Astrocyte of the cerebellum (primary cell): ENCODE measurements at places on chromosomes 1 and 21.
A peak's percentile ranks its signal among the peaks of the same experiment; 100 is the strongest.

DNA sequence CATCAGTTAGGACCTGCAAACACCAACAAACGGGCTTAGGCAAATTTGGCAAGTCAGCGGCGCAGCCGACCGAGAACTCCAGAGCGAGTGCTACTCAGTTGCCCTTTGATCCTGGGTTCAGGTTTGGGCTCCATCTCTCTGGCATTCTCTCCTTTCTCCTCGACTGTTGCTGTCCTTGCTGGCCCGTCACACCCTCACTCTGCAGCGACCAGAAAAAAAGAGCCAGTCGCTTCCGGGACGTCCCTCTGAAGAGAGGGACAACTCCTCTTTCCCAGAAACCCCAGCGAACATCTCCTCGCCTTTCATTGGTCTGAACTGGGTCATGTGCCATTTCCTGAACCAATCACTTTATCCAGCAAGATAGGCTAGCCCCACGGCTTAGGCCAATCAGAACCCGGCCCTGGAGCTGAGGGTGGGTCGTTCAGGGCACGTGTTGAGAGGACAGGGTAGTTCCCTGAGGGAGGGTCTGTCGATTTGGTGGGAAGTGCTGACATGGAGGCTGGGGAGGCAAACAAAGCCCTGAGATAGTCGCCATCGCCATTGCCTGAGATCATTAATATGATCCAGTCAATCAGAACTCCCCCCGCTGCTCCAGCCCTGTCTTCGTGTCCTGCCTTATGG lies 113.7 kb downstream of the PTPRU start:
- DNase-seq = no peak

DNA sequence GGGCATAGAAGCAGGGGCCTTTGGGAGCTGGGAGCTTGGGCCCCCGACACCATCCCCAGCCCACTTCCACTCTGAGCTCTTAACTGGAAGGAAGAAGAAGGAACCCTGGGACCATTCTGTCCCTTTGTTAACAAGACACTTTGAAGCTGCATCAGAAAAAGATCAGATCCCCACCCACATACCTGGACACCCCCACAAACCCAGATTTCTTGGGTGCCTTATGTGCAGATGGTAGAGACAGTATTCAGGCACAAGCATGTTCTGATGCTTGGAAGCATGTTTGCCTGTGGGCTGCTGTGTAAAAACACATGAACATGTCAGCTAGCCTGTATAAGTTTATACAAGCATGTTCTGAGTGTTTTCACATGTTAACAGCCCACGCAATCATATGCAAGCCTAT lies 3.7 kb downstream of the DLGAP3 start:
- no peak for DNase-seq

DNA sequence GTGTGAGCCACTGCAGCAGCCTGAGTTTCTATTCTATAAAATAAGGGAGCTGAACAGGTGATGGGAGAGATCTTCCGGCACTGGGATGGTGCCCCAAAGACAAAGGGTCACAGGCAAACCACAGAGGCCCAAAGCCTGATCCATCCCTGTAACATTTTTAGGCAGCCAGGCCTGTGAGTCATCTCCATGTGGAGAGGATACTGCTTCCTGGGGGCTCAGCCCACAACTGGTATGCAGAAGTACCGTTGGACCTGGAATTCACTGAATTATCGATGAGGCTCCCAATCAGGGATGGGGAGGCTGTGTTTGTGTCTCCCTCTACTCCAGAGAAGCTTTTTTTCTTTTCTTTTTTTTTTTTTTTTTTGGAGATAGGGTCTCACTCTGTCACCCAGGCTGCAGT lies 48.8 kb upstream of the WASF2 start:
- peak; percentile 46 for DNase-seq

DNA sequence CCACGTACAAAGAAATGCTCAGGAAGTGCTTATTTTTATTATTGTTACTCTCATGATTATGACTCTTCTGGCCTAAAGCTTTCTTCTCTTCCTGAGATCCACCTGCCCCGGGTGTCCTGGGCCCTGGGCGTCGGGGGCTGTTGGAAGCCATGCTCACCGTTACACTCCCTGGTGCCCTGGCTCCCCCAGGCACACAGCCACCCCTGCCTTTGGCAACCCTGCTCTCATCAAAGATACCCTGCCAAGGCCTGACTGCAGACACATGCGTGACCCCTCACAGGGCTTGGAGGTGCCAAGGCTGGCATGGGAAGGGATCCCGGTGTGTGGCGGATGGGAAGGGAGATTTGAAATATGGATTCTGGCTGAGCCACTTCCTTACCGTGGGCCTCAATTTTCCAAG lies 3.3 kb upstream of the KISS1 start:
- no peak for DNase-seq

DNA sequence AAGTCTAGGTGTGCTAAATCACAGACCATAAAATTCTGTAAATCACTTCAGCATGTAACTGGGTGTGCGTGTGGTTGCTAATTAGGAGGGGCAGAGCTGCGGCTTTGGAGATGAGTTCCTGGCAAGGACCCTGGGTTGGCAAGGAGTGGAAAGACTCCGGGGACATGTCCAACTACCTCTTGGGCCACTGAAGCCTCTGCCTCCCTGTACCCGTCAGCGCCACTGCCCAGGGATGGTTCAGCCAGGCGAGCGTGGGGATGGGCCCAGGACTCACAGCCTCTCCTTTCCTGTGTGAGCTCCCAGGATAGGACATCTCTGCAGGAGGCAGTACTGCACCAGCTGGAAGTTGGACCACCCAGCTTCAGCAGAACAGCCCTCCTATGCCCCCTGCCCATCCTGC lies 386.4 kb upstream of the VAMP3 start:
- no peak for DNase-seq

DNA sequence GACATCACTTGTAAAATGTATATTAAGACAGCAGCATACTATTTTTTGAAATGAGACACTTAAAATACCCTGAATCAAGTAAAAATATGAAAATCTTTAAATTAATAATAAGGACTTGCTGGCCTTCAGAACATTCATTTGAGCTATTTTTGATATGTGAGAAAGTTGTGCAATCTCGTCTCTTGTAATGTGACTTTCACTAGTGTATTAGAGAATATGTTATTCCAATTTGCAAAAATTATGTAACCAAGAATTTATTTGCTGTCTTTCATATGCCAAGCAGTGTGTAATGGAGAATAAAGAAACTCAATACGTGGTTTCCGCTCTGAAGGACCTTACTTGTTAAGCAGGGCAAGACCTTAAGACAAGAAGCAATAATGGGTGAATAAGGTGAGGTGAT lies 375.0 kb upstream of the RUNX1 start:
- DNase-seq = no peak

- DNase-seq = no peak
Observed at GRCh38 chr1:197917805-197918651, 856 bp downstream of the LHX9 start.

DNA sequence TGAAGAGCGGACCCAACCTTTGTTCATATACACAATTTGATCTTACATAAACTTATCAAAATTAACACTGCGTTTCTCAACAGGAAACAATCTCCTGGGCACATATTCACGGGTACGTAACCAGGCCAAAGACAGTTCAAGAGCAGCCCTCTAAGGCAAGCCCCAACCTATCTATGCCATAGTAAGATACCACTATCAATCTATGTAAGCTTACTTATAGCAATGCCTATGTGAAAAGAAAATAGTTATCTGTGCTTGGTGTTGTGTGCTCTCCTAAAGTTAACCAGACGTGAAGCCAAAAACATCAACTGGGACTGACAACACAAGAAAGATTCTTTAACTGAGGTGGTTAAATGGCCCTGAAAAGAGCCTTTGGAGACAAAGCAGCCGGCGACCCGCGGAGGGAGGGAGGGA lies 49.4 kb upstream of the BOLA1 start:
- no peak for DNase-seq

DNA sequence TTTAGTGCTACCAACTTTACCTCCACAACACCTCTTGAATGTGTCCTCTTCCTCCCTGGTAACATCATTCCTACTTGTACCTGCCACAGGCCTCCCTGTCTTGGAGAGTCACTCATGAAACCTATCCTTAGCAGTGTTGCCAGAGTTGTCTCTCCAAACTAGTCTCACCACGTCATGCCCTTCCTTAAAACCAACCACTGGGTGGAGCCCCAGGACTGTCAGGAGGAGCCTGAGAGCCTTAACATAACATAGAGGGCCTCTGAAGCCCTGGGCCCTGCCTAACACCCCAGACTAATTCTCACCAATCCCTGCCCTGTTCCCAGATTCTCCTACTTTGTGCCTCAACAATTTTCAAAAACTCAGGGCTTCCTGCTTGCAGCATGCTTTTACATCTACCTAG lies 65.3 kb downstream of the ZNF697 start:
- DNase-seq = peak; percentile 24

DNA sequence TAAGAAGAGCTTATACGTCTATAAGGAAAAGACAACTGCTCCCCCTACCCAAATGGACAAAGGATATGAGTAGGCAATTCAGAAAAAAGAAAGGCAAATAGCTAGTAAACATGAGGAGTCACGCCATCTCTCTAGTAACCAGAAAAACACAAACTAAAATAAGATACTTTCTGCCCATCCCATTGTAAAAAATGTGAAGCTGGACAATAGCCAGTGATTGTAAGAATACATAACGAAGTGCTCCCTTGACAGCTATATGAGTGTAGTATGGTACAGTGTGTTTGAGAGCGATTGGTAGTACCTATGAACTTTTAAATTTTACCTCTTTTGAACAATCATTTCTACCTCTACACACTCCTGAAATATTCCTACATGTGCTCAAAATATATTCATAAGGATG lies 7.5 kb upstream of the GJA8 start:
- no peak for DNase-seq

DNA sequence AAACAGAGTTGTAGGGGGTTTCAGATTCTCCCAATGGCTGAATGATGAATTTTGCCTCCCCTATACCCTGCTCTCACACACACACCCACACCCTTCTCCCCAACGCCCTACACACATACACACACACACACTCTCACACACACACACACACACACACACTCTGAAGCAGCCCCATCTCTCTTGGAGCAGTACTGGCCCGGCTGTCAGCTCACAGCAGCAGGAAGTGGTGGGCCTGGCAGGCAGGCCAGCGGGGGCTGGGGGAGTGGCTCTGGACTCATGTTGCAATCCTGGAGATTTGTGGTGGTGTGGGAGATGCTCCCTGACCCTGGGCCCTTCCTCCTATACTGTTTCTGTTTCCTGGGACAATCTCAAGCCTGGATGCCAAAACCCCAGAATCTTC lies 2.2 kb downstream of the IKBKE start:
- peak; percentile 35 for DNase-seq

DNA sequence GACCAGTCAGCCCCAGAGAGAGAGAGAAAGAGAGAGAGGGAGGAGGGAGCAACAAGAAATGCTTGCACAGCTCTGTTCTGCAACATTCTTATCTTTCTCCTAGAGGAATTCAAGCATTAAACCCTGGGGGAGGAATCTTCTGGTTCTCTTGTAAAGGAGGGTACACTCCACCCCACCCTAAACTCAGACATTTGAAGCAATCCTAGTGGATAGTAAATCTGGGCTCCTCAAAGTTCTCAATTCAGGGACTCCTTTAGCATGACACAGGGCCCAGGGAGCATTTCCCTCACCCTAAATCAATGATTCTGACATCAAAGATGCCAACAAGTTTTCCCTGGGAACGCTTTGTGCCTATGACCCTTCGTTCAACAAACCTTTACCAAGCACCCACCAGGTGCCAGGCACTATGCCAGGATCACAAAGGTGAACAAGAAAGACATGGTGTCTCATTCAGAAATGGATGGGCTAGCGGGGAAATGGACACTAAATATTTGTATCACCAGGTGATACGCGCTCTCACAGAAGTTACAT lies 11.9 kb upstream of the CAPN2 start:
- DNase-seq = no peak

DNA sequence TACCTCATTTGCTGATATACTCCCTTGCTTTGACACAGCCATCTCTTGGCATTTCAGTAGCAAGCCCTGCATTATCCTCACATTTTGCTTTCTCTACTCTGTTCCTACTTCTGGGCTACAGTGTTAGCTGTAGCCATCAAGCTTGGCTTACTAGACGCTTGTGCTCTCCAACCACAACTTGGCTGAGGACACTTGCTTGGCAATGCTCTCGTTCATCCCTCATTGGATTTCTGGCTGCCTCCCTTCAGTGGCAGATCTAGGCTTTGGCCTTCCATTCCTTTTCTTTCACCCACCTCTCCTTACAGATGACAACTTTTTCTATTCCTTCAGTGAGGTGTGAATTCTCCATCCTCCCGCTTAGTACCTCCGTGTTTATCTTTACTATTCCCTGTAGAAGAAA lies 428.7 kb upstream of the LRRC7 start:
- no peak for DNase-seq

DNA sequence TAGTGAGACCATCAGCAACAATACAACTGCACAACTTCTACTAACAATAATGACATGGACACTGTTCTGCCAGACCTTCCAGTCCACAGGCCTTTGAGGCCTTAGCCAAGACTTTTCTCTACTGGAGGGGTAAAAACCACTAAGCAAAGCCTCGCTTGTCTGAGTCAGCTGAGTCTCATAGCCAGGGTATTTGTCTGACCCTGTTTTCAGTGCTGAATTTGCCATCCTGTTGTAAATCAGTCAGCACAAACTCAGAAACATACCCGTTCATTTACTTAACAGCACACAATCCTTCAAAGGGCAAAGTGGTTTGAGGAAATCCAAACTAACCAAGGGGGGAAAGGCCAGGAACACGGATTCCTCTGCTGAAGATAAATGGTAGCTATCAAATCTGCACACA lies 537.8 kb downstream of the SMYD3 start:
- DNase-seq = peak; percentile 88

- DNase-seq = no peak
Observed at GRCh38 chr1:32305310-32305709, 13.4 kb downstream of the HDAC1 start.

DNA sequence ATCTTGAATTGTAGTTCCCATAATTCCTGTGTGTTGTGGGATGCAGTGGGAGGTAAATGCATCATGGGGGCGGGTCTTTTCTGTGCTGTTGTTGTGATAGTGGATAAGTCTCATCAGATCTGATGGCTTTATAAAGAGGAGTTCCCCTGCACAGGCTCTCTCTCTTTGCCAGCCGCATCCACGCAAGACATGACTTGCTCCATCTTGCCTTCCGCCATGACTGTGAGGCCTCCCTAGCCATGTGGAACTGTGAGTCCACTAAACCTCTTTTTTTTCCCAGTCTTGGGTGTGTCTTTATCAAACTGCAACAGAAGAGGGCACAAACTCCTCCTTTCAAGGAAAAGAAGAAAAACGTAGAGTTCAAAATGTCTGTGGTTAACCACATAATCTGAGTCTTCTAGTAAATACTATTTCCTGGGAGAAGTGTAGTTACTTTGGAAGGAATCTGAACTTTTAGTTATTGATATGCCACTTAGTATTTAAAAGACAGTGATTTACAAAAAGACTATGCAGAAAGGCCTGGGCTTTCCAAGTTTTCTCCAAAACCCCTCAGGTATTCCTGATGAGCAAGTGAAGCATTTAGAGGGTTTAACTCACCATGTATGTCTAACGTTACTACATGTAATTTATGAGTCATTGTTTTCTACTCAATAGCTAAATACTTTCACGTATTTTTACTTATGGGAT lies 10.0 kb downstream of the ADAMTS1 start:
- no peak for DNase-seq

DNA sequence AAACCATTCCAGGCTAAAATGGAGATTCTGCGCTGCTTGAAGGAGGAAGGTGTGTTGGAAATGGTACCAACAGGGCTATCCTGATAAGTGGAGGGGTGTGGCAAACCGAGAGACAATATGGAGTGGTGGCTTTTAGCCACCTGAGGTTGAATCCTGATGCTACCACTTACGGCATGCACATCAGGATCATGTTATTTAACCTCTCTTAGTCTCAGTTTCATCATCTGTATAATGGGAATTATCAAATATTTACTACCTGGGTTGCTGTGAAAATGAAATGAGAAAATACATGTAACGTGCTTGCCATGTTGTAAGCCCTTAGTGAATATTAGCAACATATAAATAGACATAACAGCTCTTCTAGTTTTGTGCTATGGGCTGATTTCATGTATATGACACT lies 117.1 kb downstream of the TBX19 start:
- no peak for DNase-seq
